ENCODE measurements at places on chromosomes 12 and 14.

DNA sequence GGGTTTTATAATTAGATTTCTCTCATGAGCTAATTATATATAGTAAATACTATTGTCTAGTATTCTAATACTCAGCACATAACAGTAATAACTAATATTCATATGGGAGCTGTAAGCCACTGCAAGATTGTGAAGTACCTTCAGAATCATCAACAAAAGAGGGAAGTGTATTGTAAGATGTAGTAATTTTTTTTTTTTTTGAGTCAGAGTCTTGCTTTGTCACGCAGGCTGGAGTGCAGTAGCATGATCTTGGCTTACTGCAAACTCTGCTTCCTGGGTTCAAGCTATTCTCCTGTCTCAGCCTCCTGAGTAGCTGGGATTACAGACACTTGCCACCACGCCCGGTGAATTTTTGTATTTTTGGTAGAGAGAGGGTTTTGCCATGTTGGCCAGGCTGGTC lies 3.1 kb downstream of the GPR33 start:
- no peak for DNase-seq

- DNase-seq, result no peak
Measured at GRCh38 chr14:79896009-79896408, 315.3 kb downstream of the DIO2 start.

GRCh38 chr12:65113621-65114035 lies 7.5 kb downstream of the WIF1 start:
- DNase-seq, result no peak

- DNase-seq, result no peak
Measured at GRCh38 chr14:50364792-50365191, 31.9 kb downstream of the CDKL1 start.
